Caki2 (cell line): ENCODE measurements at places on chromosomes 7 and 10. TPM values are rescaled to one million over a fixed set of nuclear protein-coding genes. Genes with fewer than 3 reads are reported as not detected.

- DNase-seq: no peak
Observed at GRCh38 chr10:113273181-113274163, 279.4 kb upstream of the HABP2 start.

CALY gene
- not detected in 2 replicates for total RNA-seq

- no peak for DNase-seq
Observed at GRCh38 chr10:14579405-14579804, 195.3 kb downstream of the FAM107B start.

LYZL1 gene
- total RNA-seq: not detected in 2 replicates

SPDYE3 gene
- not detected in 2 replicates for total RNA-seq

C10orf105 gene
- total RNA-seq: not detected in 2 replicates

- DNase-seq: no peak
Observed at GRCh38 chr7:50404392-50404791, 45.8 kb downstream of the FIGNL1 start.

- DNase-seq: no peak
Observed at GRCh38 chr10:131177431-131178327, 133.8 kb downstream of the TCERG1L start.

CYP2E1 gene
- total RNA-seq: not detected in 2 replicates

MCM10 gene
- 19.9 and 47.0 TPM in 2 replicates for total RNA-seq

LRRC17 gene
- 1.5 TPM in 1 of 2 replicates, not detected in the other for total RNA-seq

ITIH2 gene
- total RNA-seq: not detected in 2 replicates

HOXA10 gene
- 22.1 and 31.5 TPM in 2 replicates for total RNA-seq

GRCh38 chr7:75611557-75612178, 119.5 kb downstream of the SPDYE5 start:
- peak; percentile 90 for DNase-seq

- DNase-seq: no peak
Observed at GRCh38 chr10:87880336-87880735, 16.9 kb downstream of the PTEN start.

DNA sequence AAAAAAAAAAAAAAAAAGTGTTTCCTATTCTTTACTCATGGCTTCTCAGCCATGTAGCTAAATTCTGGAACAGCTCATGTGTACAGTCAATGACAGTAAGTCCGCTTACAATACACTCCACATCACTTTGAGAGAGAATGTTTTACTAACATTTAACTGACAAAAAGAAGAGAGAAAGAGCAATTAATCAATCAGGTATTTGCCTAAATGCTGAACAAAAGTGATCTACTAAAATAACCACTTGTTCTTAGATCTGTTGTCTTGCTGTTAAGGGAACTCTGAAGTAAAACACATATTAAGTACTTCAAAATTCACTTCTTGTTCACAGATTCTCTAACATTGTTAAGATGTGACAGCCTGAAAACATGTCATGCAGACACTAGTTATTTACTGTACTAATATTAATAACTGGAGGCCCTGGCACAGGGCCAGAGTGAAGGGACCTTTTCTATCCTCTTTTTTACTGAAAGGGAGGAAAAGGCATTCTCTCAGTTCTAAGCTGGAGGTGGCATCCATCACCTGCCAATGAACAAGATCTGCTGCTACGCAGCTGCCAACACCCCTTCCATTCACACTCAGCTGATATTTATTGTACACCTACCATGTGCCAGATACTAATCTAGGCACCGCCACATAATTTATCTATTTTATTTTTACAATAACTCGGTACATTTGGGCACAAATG, 72.6 kb downstream of the AHR start:
- DNase-seq: peak; percentile 42

GRCh38 chr7:29229066-29229465, 34.5 kb downstream of the CHN2 start:
- no peak for DNase-seq

DNA sequence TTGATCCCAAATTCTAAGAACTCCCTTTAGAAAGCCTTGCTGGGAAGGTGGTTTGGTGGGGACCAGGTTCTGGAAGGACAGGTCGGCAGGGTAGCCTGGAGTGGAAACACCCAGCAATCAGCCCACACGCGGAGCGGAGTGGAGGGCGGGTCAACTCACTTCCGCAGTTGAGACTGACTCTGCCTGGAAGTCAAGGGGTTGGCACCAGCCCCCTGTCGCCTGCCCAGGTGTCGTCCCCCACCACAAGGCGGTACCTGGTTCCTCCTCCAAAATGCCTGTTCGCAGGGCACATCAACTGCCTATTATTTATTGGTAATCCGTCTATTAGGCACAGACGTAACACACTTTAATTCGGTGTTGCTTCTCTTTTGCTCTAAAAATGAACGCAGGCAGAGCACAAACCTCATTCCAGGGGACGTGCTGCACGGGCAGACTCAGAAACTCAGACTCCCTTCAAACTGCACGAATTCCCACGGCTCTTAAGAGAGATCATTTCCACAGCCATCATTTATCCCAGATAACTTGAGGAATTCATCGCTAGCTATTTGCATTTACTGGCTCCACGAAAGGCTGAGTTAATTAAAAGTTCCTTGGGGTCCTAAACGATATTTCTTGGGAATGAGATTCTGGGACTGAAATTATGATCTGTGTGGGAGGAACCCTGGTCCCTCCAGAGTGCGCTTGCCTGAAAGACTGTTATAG, 248.2 kb upstream of the PPP2R2D start:
- DNase-seq: no peak
